CD4-positive, alpha-beta T cell treated with Interleukin-6 for 4 hours (primary cell): ENCODE measurements at places on chromosomes 12 and 14.

DNA sequence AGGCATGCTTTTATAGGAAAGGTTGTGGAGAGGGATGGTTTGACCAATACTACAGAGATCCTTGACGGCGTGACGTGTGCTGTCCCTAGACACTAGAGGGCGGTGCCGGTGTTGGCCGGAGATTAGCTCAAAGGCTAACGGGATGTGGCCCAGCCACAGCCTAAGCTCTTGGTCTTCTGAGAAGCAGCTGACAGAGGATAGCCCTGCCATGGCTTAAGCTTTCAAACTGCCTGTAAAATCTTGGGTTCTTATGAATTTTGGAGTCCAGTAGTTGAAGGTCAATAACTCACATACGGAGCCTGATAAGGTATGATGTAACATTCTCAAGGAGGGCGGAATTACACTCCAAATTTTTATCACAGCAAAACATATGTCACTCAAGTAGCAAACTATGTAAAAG lies 515.7 kb upstream of the ATXN7L3B start:
- no peak for DNase-seq

DNA sequence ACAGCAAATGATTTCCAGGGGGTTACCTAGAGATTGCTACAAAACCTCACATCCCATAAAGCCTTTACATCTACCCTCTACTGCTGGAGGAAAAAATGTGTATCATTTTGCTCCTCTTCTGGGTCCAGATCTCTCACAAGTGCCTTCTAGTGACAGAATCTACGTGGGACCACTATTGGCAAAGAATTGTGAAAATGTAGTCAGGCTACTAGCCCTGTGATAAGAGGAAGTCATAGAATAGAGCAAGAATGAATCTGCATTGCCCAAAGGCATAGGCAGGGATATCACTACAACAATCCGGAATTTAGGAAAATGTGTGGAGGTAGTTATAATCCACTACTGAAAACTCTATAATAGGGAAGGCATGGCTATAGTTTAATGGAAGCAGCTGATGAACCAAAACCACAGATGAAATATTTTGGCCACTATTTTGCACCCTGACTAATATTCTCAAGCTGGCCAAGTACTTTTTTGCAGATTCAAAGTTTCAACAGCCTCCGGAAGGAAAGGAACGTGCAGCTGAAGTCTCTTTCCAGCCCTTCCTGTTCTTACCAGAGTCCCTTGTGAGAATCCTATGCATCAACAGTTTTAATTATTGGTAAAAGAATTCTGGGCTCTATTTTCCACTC lies 176.8 kb downstream of the PHLDA1 start:
- DNase-seq = no peak

DNA sequence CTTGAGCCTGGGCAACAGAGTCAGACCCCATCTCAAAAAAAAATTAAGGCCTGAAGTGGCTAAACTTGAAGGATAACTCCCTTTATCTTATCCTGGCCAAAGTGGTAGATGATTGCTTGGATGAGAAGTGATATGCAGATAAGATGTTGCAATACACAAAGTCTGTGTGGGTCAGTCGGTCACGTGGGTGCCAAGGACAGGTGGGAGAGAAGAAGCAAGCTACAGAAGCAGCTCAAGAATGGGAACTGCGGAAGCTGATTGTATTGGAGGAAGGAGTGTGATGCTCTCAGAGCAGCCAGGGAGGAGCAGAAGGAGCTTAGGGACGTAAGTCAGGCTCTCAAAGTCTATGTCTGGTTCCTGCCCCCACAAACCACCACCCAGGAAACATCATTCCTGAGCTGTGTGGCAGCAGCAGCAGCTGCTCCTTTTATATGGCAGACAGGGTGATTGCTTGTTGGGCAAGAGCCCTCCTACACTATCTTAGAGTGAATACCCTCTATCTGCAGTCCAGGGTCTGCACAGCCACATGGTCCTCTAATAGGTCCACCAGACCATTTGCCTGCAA lies 54.5 kb downstream of the ATP2A2 start:
- DNase-seq = no peak

- DNase-seq = no peak
Observed at GRCh38 chr12:43210485-43211192, 341.4 kb downstream of the ADAMTS20 start.

DNA sequence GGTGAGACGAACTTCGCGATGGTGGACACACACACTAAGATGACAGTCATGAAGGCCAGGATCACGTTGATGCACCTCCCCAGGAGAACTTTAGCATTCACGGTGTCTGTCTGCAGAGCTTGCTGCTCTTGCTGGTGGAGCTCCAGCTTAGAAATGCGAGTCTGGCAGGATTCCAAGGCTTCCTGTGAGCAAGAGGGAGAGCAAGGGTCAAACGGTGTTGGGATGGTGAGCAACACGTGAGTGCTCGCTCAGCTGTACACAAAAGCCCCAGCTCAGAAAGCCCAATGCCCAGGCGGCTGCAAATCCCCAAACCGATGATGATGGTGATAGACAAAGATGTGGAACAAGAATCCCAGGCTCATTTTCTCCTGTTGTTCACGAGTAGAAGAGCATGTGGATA lies 78.8 kb downstream of the TMCC3 start:
- DNase-seq = no peak

GRCh38 chr12:59695379-59695778 lies 99.5 kb downstream of the SLC16A7 start:
- no peak for DNase-seq

GRCh38 chr12:74890237-74890599 lies 319.4 kb downstream of the KCNC2 start:
- DNase-seq = no peak

DNA sequence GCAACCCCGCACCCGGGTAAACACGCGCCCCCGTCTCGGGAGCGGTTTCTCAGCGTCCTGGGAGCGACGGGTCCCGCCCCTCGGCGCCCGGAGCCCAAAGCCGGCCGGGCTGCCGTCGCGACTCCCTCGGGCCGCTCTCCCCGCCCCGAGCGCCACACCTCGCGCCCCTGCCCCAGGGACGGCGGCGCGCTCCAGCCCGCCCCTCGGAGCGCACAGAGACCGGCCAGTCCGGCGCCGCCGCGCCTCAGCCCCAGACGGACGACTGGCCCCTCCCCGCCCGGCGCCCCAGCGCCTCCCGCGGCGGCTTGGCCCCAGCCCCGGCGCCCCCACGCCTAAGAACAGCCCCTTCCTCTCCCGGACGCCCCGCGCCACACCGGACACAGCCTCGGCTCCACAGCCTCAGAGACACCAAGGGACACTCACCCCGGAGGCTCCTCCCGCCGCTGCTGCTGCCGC lies 411 bp downstream of the BTBD7 start:
- DNase-seq = no peak

DNA sequence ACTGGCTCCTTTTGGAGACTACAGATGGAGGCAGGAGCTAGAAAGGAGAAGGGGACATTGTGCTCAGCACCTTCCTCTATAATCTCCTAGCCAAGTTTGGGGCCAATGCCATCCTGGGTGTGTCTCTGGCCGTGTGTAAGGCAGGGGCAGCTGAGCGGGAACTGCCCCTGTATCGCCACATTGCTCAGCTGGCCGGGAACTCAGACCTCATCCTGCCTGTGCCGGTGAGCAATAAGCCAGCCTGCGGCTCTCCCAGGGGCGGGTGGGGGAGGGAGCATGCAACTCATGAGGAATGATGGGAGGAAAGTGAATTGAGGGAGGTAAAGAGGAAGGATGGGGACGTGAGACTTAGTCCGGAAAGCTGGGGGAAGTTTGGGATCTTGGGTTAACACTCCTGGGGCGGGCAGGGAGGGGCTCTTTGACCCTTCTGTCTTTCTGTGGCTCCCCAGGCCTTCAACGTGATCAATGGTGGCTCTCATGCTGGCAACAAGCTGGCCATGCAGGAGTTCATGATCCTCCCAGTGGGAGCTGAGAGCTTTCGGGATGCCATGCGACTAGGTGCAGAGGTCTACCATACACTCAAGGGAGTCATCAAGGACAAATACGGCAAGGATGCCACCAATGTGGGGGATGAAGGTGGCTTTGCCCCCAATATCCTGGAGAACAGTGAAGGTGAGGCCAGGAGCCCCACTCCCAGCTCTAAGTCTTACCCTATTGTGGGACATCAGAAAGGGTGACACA lies 3.3 kb downstream of the ENO2 start:
- DNase-seq = no peak

DNA sequence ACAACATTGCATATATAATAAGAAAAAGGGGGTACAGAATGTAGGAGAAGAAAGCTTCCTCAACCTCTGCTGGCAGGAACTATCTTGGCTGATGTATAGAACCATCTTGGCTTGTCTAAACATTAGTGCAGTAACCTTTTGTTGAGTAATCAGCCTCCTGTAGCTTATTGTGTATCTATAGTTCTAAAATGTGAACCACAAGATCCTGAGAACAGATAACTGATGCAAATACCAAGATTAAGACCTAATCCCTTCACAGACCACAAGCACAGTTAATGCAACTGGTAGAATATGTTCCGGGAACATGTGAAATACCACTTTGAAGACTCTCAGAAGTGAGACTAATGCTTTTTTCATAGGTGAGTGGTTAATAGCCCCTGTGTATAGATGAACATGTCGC lies 50.7 kb upstream of the KCNC2 start:
- DNase-seq = no peak

DNA sequence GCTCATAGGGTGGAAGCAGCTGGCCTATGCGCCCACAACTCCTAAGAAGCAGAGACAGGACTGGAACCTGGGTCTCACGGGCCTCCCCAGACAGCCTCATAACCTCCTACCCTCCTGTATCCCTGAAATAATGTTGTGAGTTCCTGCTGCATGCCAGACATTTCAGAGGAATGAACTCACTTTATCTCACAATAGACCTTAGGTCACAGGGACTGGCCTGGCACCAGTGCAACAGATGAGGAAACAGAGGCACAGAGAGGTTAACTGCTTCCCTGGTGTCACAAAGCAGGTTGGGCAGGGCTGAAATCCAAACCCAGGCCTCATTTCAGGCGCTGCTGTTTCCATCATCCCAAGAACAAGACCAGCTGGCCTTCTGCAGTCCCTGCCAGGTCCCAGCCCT lies 5.3 kb downstream of the PHETA1 start:
- DNase-seq = no peak

GRCh38 chr12:94133964-94134795 lies 14.2 kb upstream of the PLXNC1 start:
- DNase-seq = peak; percentile 51

DNA sequence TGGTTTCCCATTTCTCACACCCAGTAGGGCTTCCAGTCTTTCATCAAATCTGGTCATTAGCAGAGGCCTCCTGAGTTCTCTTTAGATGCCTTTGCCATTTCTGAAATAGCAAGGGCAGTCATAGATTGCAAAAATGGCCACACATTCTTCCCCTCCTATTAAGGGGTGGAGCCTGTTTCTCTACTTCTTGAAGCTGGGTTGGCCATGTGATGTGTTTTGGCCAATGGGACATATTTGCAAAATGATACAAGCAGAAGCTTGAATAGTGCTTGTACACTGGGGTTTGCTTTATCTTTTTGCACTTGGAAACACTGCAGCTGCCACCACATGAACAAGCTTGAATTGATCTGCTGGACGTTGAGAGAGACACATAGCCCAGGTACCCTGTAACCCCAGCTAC lies 109.3 kb downstream of the VRK1 start:
- no peak for DNase-seq

GRCh38 chr12:113298861-113299545 lies 35.9 kb downstream of the SLC8B1 start:
- DNase-seq = no peak

GRCh38 chr12:112941528-112942335 lies 3.5 kb downstream of the OAS3 start:
- no peak for DNase-seq

DNA sequence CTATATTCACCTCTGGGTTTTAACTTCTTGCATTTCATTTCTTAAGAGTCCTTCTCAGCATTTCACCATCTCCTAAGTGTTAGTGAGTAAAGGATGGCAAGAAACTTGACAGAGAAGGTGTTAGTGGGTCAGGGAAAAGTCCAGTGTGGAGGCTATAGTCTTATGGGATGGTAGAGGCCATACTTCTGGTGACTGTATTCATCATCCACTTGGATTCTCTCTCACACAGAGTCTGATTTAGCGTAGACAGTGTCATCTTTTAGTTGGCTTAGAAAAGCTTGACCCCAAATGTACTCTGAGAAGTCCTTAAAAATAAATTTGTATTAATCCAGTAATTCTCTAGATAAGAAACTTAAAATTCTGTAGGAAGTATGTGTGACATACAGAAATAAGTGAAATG lies 232.4 kb upstream of the FBXO33 start:
- DNase-seq = no peak

GRCh38 chr12:106386813-106387535 lies 29.4 kb downstream of the POLR3B start:
- no peak for DNase-seq

- DNase-seq = no peak
Observed at GRCh38 chr14:24879661-24880386, 170.1 kb downstream of the STXBP6 start.

- DNase-seq = no peak
Observed at GRCh38 chr12:107955966-107956643, 173.0 kb upstream of the WSCD2 start.

GRCh38 chr12:26327975-26328644 lies 132.7 kb downstream of the SSPN start:
- DNase-seq = no peak

DNA sequence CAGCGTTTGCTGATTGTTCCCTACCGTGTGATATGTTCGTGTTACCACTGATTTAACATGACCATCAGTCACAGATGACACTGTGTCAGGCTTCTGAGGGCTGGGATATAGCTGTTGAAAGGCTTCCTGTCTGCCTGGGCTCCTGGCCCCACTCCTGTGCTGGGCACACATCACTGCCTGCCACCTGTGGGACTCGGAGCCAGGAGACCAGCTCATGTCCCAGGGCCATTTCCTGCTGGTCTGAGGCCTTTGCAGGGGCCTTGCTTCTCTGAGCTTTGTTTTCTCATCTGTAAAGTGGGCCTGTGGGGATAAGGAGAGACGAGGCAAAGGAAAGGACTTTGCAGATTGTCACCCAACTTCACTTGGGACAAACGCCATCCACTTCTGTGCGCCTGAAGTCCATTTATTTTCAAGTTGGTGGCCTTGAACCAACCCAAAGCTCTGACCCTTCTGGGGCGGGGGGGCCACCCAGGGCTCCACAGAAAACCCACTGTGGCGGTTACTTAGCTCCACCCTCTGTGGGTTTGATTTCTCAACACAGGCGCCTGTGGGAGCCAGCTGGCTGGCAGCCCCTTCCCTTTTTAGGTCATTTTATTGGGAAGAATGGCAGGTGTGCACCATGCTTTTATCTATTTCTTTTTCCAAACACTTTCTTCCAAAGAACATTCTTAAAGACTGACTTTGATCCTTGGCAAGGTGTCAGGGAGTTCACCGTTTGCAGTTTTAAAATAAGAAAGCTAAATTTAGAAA lies 54.1 kb downstream of the BEGAIN start:
- no peak for DNase-seq

GRCh38 chr12:54398995-54399793 lies 14.7 kb upstream of the ZNF385A start:
- peak; percentile 90 for DNase-seq

- DNase-seq = no peak
Observed at GRCh38 chr12:84305144-84305543, 607.5 kb downstream of the SLC6A15 start.

DNA sequence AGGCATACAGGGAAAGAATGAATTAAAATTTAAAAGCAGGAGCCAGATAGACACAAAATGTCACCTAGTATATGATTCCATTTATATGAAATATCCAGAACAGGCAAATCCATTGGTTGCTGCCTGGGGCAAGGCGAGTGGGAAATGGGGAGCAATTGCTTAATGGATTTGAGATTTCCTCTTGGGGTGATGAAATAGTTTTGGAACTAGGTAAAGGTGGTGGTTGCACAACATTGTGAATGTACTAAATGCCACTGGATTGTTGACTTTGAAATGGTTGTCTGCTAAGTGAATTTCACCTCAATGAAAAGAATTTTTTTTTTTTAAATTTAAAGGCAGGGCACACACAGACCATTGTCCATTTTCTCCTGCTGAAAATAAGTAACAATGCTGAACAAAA lies 61.9 kb downstream of the ABCC9 start:
- no peak for DNase-seq

- no peak for DNase-seq
Observed at GRCh38 chr14:68894802-68895703, 84.0 kb downstream of the ACTN1 start.
